ENCODE measurements at places on chromosomes 16 and 17.

- ATAC-seq, result no peak
These were observed 332.0 kb downstream of the BCAS3 start for GRCh38 chr17:61009663-61010062.

GRCh38 chr17:21513012-21513570 is 136.9 kb downstream of the KCNJ12 start:
- peak; percentile 61 for ATAC-seq

- ATAC-seq, result no peak
These were observed 94.4 kb downstream of the NLK start for GRCh38 chr17:28136923-28137322.

DNA sequence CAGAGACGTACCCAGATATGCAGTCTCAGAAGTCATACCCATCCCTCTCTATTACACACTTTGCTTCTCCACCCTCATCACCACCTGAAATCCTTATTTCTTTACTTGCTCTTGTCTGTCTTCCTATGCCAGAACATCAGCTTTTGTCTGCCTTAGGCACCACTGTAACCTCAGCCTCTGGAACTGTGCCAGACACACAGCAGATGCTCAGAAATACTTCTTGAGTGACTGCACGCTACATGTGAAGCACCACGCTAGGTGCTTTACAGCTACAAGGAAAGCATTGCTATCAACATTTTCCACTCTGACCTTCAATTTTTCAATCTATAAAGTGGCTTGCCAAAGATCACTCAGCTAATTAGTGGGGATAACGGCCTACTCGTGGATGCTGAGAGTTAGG is 226.8 kb downstream of the CHD9NB start:
- ATAC-seq, result no peak

DNA sequence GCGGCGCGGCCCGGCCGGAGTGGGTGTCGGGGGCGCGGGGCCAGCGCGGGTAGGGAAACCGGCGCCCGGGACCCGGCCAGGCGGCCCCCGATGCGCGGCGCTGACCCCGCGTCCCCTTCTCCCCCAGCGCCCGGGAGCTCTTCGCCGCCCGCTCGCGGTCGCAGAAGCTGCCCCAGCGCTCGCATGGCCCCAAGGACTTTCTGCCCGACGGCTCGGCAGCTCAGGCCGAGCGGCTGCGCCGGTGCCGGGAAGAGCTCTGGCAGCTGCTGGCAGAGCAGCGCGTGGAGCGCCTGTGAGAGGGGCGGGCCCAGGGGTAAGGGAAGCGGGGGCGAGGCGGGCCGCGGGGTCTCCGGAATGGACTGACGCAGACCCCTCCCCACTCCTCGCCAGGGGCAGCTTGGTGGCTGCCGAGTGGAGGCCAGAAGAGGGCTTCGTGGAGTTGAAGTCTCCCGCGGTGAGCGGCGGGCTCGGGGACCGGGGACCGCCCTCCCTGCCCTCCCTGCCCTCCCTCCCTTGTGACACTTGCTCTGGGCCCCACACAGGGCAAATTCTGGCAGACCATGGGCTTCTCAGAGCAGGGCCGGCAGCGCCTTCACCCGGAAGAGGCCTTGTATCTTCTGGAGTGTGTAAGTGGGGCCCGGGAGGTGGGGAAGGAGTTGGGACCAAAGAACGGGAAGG is 430 bp downstream of the TSEN54 start:
- ATAC-seq, result peak; percentile 14

DNA sequence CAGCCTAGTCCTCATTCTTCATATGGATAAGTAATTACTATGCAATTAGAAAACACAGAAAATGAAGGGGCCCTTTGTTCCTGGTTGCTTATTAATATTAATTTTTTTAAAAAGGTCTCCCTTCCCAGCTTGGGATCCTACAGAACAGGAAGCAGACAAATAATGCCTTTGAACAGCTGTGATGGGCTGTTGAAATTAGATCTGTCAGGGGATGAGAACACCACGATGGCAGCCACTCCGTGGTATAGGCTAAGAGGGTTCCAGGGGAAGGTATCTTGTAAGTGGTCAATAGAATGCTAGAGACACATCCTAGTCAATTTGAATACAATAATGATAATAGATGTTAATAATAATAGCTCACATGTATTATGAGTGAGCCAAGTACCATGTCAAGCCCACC is 83.1 kb downstream of the CCDC182 start:
- ATAC-seq, result no peak

- peak; percentile 64 for ATAC-seq
These were observed 3.3 kb upstream of the N4BP1 start for GRCh38 chr16:48613061-48613957.

GRCh38 chr17:55090079-55090492 is 121.5 kb downstream of the STXBP4 start:
- ATAC-seq, result peak; percentile 97

- ATAC-seq, result no peak
These were observed 37.8 kb upstream of the ULK2 start for GRCh38 chr17:19905502-19905901.

GRCh38 chr17:71176331-71176730 is 944.5 kb upstream of the SOX9 start:
- no peak for ATAC-seq

DNA sequence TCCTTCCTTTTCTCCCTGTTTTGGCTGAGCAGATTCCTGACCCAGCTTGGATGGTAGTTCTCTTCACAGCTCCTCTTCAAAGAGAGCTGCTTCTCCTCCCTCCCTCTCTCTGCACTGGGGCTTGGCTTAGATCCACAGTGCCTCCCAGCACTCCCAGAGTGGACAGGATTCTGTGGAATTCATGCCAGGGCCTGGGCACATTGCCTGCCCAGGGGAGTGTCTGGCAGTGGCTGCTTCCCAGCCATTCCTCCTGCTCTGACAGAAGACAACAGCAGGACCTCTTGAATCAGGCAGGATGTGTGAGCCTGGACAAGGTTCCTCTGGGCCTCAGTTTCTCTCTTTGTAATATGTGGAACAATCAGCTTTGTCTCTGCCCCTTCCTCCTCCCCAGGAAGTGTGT is 4.5 kb upstream of the MMP28 start:
- ATAC-seq, result no peak

GRCh38 chr16:58026705-58027160 is 1.2 kb downstream of the MMP15 start:
- no peak for ATAC-seq

DNA sequence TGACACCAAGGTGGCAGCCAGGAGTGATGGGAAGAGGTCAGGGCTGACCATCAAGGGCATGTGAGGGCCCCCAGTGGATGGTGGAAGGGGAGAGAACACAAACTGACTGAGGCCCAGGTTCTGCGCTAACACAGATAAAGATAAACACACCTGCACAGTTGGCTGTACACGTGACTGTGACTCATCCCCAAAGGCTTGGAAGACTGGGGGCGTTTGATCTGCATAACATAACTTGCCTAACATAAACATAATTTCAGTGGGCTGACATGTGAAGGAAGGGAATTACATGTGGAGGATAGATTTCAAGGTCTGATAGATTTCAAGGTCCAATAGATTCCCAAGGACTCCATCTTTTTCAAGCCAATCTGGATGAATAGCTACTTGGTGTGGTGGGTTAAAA is 100.9 kb upstream of the TNRC6C start:
- ATAC-seq, result peak; percentile 62

DNA sequence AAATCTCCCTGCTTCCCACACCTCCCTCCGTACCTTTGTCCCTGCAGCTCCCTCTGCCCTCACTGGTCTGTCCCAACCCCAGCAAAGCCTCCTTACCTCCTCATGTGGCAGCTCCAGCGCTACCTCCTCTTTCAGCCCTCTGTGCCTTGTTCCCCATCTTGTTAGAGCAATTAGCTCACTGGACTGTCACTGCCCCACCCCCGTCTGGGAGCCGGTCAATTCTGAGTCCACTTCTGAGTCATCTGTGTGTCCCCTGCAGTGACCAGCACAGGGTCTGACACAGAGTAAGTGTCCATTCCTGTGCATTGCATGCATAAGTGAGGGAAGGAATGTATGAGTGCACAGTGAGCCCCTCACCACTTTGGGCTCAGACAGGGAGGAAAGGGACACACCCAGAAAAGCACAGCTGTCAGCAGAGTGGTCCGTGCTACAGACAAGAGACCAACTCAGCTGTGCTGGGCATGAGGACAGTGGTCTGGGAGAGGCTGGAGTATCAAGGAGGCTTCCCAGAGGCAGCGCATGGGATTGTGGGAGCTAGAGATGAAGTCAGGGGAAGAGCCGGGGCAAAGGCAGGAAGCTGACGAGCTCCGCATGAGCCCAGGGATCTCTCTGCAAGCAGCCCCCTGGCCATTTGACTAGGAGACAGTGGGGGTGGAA is 45.9 kb downstream of the PITPNM3 start:
- ATAC-seq, result no peak

GRCh38 chr16:48444574-48444973 is 59.4 kb upstream of the SIAH1 start:
- ATAC-seq, result no peak

GRCh38 chr16:48347191-48347865 is 37.9 kb downstream of the SIAH1 start:
- no peak for ATAC-seq

GRCh38 chr16:26981266-26981938 is 85.3 kb upstream of the C16orf82 start:
- no peak for ATAC-seq

DNA sequence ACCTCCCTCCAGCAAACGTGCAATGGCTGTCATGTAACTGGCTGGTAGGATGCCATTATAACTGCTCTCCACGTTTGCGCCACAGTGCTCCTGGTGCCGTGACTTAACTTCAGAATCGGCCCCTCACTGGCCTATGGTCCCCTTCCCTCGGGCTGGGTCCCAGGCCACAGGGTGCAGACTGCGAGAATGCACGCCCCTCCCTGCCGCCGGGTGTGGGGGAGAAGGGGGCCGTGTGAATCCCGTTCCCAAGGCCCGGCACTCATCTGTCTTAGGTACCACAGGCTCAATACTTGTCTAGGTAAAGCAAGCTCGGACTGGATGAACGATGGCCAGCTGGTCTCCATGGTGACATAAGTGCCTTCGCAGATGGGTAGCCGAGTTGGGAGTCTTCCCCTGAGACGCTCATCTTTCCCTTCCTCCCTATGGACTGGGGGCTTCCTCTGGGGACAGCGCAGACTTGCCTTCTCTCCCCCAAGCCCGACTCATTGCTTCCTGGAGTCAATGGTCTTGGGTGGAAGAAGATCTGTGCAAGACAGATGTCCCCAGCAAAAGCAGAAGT is 37.8 kb downstream of the TIMM22 start:
- ATAC-seq, result no peak

DNA sequence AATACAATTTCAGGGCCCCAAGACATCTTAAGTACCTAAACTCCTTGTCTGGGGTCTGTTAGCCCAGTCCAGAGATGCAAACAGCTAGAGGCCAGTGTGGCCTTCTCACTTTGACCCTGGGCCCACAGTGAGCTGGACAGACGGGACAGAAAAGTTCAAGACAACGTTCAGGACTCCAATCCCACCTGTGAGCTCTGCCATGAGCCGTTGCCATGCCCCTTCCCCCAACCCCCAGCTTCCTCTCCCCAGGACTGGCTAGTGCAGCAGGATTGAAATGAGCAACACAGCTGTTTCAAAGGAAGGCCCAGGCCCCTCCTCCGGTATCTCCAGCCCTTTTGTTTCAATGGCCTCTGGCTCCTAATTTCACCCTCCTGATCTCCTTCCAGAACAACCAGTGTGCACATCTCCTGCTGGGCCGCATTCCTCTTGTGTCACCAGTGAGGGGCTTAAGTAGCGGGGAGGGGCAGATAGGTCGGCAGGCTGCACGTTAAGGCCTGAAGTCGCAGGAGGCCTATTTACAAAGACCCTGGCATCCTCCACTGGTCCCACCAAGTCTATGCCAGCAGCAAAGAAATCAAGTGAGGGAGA is 11.3 kb downstream of the AXIN2 start:
- ATAC-seq, result no peak

DNA sequence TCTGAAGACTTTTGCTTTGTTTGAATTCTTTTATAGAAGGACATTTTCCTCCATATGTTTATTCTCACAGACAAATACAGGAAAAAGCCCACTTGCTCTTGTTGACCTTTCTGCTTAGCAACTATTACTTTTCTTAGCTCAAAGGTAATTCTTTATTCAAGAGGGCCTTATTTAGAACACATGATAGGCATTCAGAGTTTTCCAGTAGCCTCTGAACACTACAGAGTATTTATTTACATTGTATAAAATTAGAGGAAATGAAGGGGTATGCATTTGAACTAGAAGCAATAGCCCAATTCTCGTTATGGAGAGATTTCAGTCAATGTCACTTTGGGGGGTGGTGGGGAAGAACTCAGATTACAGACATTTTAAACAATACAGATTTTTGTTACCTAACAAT is 581.7 kb downstream of the KCNJ2 start:
- ATAC-seq, result no peak

DNA sequence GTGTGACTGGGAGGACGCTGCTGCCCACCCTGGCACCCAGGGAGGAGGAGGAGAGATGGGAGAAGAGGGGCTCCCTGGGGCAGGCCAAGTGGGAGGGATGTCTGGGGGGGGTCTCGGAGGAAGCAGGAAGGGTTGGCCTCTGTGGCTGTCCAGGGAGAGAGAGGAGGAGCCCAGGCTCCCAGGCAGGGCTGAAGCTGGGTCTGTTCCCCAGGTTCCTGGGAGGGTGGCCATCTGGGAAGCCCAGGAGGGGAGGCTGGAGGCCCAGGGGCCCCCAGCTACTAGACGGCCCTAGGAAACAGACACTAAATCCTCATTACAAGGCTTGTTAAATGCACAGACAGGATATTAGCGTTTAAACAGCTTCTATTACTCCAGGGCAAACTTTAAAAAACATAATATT is 139.8 kb downstream of the ENGASE start:
- ATAC-seq, result no peak

- ATAC-seq, result no peak
These were observed 143.3 kb upstream of the ANKFN1 start for GRCh38 chr17:56009795-56010651.

GRCh38 chr17:27485716-27486495 is 29.7 kb downstream of the KSR1 start:
- ATAC-seq, result no peak

DNA sequence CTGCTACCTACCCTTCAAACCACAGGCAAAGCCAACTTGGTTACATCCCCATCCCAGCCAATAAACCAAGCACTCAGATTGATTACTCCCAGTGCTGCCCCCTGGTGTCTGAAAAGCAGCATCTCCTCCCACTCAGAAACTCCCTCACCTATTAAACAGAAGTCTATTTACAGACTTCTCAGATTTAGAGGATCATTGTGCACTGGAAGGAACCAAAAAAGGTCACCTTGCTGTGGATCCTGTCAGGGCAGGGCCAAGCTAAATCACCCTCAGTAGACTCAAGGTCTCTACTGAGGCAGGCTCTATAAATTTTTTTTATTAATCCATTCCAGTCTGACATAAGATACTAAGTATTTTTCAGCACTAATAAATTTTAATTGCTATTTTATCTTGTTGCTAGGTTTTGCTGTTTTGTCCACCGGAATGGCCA is 17.6 kb downstream of the HIGD1B start:
- no peak for ATAC-seq

GRCh38 chr16:88781140-88782077 is 3.6 kb downstream of the PIEZO1 start:
- peak; percentile 55 for ATAC-seq

DNA sequence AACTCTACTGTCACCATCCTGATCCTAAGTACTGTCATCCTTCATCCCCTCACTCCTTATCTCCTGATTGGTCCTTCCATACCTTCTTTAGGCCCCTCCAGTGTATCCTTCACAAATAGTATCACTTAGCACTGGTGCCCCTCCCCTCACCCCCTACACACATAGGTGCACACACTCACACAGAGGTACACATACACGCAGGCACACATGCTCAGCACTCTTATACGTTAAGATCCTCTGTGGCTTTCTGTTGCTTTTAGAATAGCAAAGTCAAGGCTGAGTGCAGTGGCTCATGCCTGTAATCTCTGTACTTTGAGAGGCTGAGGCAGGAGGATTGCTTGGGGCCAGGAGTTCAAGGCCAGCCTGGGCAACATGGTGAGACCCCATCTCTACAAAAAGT is 32.1 kb downstream of the CDRT15 start:
- no peak for ATAC-seq

GRCh38 chr17:2214929-2215615 is 88.5 kb downstream of the SMG6 start:
- no peak for ATAC-seq
